ENCODE measurements at places on chromosomes 7 and 10. TPM values are rescaled to one million over a fixed set of nuclear protein-coding genes. Genes with fewer than 3 reads are reported as not detected.

DNA sequence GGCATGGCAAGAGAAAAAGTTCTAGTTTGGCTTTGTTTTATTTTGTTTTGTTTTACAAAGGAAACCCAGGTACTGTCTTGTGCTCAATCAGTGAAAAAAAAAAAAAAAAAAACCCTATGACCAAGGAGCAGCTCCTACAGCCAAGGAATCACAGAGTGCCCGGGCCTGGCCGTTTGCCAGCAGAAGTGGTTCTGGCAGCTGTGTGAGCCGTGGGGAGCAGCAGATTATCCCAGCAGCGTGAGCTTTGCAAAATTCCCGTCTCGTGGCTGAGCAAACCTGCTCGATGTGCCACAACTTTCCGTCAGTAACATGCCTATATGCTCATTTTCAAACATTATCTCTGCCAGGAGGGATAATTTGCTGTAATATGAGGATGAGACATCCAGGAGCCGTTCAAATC is 293.7 kb downstream of the POU6F2 start:
- no peak overlapping the region for H3K4me3 ChIP-seq
- DNase-seq, result no peak
- H3K4me1 ChIP-seq, result 0 out of 2 replicates have a peak, but pooled peaks cover 5% of the 10 kb centered on the region
- no peaks in the 10 kb centered on the region for H3K36me3 ChIP-seq
- no peaks in the 10 kb centered on the region for H3K27me3 ChIP-seq

GRCh38 chr10:116774728-116775151 is 32.4 kb upstream of the HSPA12A start:
- no peak overlapping the region for H3K4me3 ChIP-seq
- H3K36me3 ChIP-seq, result no peaks in the 10 kb centered on the region
- no peak overlapping the region for H3K27ac ChIP-seq
- no peak for DNase-seq
- H3K27me3 ChIP-seq, result no peaks in the 10 kb centered on the region

DNA sequence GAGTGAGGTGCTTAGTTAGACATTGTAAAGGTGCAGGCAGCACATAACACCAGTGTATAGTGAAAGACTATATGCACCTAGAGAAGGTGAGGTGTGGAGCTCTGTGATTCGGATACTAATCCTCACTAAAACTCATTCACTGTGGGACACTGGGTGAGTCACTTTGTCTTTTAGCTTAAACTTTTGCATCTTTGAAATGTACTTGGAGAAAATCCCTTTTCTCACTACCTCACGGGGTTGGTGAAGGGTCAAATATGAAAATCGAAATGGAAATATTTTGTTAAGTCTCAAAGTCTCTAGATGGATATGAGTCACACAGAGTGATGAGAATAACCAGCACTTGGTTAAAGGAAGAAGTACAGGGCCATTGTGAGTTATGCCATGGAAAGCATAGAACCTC is 38.0 kb downstream of the MDFIC start:
- no peak overlapping the region for H3K27ac ChIP-seq
- H3K27me3 ChIP-seq, result no peaks in the 10 kb centered on the region
- no peak for DNase-seq

GRCh38 chr7:137122145-137122544 is 221.4 kb downstream of the PTN start:
- no peaks in the 10 kb centered on the region for H3K36me3 ChIP-seq
- no peak for DNase-seq
- H3K4me1 ChIP-seq, result no peaks in the 10 kb centered on the region
- H3K4me3 ChIP-seq, result no peak overlapping the region
- H3K27ac ChIP-seq, result no peak overlapping the region

GRCh38 chr10:120473593-120473992 is 16.6 kb downstream of the PLPP4 start:
- DNase-seq, result no peak
- H3K36me3 ChIP-seq, result no peaks in the 10 kb centered on the region
- no peak overlapping the region for H3K4me3 ChIP-seq
- no peaks in the 10 kb centered on the region for H3K27me3 ChIP-seq

Gene STRIP2
- 5.8 TPM for total RNA-seq
